ENCODE measurements at places on chromosomes 16 and 17.

- no peak for DNase-seq
These were observed 24.0 kb downstream of the TMC6 start for GRCh38 chr17:78104540-78104941.

- no peak for DNase-seq
These were observed 17.1 kb downstream of the MINK1 start for GRCh38 chr17:4850246-4850645.

GRCh38 chr16:1858189-1858865 is 13.6 kb downstream of the MEIOB start:
- no peak for DNase-seq

DNA sequence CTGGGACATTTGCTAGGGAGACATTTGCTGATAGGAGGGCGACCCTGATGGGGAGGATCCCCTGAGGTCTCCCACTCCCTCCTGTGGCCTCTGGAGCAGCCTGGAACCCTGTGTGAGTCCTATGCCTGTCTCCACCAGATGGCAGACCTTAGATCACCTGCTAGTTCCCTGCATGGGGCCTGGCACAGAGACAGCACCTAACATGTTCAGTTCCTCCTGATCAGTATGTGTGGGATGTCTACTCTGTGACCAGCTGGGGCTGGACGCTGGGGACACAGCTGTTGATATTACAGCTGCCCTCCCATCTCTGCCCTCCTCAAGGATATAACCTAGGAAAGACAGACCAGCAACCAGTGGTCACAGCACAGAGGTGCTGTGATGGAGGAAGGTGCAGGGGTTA is 1.1 kb upstream of the ADCY7 start:
- no peak for DNase-seq

DNA sequence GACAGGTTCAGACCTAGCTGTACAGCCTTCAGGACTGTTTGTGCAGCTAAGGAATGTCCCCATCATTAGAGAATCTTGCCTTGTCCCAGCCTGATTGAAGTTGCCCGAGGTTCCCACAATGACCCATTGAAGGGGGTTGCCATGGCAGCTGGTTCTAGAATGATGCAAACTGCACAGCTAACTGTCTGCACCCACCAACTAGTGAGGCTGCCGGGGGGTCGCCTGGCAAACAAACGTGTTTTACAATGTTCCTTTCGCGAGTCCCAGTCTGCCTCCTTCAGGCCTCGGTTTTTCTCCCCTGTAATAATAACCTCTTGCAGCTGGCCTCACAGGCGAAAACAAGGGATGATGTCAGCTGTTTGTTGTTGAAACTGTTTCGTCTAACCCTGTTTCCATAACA is 5.5 kb downstream of the C16orf96 start:
- DNase-seq, result no peak

DNA sequence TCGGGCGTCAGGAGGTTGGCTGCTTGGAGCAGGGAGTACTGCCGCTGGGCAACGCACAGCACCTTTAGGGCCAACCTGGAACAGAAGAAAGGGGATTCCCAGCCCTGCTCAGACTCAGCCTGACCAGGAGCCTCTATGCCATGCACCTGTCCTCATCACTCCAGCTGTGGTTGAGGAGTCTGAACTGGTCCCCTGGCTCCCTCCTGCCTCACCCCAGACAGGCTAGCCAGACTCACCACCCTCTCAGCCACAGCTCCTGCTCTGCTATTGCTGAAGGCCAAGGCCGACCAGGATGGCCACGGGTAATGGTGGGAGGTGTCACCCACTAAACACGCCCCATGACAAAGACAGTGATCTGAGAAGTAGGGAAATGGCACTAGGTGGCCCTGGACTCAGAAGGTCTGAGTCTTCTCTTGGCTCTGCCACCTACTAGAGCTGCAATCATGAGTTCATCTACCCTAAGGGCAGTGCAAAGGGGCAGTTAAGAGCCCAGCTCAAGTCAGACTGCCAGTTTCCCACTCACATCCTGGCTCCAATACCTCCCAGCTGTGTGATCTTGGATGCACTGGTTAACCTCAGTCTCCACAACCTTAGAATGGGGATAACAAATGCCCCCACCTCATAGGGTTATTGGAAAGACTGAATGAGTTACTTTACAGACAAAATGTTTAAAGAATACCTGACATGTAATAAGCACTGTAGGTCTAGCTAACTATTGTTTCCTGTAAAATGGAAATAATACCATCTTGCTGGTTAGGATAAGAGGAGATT is 13.8 kb upstream of the GFAP start:
- DNase-seq, result no peak

DNA sequence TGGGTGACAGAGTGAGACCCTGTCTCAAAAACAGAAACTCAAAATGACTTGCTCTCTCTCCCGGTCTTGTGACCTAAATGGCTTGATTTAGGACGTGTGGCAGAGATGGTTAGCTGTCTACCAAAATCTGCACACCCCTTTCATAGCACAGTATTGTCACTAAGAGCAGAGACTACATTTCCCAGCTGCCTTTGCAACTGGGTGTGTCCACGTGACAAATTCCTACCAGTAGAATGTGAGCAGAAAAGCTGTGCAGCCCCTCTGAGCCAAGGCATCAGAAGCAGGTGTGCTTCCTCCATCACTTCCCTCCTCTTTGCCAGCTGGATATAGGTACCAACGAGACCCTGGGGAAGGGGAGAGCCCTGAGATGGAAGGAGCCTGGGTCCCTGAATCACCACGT is 25.5 kb downstream of the GPR142 start:
- no peak for DNase-seq

DNA sequence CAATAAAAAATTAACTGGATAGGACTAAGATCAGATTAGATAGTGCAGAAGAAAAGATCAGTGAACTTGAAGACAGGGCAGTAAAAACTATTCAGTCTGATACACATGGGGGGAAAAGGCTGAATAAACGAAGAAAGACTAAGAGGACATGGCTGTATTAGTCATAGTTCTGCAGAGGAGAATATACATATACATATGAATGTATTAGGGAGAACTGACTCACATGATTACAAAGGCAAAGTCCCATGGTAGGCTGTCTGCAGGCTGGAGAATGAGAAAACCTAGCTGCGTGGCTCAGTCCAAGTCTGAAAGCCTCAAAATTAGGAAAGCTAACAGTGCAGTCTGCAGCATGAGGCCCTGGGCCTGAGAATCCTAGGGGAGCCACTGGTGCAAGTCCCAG is 98.2 kb upstream of the GNAO1 start:
- no peak for DNase-seq

DNA sequence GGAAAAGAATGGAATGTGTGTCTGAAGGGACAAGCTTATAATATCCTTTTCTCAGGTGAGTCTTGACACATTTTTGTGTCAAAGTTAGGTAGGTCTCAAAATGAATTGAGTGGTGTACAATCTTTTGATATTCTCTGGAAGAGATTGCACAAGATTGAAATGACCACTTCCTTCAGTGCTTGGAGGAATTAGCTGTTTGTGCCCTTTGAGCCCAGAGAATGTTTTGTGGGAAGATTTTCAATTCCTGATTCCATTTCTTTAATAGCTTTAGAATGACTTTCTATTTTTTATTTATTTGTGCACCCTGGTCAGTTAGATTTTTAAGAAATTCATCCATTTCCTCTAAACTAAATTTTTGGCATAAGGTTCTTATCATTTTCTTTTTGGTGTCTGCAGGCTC is 1.6 kb upstream of the CCL13 start:
- no peak for DNase-seq

DNA sequence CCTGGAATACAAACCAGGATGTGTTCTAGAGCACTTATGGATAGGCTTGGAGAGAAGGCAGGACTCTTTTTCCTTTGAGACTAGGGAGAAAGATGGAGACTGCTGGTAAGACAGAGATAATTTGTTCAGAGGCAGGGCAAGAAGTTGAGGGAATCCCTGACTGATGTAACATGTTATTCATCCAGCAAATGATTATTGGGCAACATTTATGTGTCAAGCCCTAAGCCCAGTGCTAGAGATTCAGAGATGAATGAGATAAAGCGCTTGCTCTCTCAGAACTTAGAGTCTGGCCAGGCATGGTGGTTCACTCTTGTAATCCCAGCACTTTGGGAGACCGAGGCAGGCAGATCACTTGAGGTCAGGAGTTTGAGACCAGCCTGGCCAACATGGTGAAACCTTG is 47.8 kb upstream of the NUFIP2 start:
- DNase-seq, result no peak

DNA sequence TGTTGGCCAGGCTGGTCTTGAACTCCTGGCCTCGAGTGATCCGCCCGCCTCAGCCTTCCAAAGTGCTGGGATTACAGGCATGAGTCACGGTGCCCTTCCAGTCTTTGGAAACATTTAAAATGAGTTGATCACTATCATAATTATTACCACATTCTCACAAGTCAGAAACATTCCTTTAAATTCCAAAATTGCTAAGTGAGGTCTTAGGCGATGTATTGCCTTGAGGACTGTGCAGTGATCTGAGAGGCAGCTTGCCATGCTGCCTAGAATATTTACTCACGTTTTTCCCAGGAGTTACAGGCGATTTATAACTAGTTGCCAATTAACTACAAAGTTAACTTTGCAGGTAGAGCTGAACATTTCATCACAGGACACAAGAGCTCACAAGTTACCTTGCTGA is 5.7 kb upstream of the ATXN1L start:
- no peak for DNase-seq

GRCh38 chr16:67425580-67425979 is 5.3 kb upstream of the HSD11B2 start:
- DNase-seq, result no peak

- no peak for DNase-seq
These were observed 37.8 kb upstream of the MAF start for GRCh38 chr16:79638386-79638785.

DNA sequence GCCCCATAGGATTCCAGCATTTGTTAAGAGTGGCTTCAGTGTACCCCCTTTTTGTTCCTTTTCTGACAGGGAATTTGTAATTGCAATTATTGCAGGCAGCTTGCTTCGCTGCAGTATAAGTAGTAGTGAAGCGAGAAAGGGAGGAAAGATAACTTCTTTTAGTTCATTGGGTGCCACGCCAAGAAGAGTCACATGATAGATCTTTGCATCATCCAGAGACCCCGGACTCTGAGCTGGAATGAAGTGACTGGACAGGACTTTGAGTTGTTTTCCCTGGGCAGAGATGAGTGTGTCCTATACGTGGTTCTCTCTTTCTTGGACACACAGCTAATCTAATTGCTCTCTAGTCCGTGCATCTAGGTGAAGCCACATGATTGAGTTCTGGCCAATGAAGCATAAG is 44.8 kb upstream of the PMFBP1 start:
- no peak for DNase-seq

- no peak for DNase-seq
These were observed 141.9 kb downstream of the TMEM132E start for GRCh38 chr17:34721326-34721725.

- DNase-seq, result no peak
These were observed 37.4 kb downstream of the SHISA6 start for GRCh38 chr17:11278186-11278991.

- DNase-seq, result no peak
These were observed 12.4 kb downstream of the MRPL27 start for GRCh38 chr17:50360486-50361115.

GRCh38 chr16:88287219-88287618 is 95.5 kb upstream of the ZNF469 start:
- DNase-seq, result no peak

DNA sequence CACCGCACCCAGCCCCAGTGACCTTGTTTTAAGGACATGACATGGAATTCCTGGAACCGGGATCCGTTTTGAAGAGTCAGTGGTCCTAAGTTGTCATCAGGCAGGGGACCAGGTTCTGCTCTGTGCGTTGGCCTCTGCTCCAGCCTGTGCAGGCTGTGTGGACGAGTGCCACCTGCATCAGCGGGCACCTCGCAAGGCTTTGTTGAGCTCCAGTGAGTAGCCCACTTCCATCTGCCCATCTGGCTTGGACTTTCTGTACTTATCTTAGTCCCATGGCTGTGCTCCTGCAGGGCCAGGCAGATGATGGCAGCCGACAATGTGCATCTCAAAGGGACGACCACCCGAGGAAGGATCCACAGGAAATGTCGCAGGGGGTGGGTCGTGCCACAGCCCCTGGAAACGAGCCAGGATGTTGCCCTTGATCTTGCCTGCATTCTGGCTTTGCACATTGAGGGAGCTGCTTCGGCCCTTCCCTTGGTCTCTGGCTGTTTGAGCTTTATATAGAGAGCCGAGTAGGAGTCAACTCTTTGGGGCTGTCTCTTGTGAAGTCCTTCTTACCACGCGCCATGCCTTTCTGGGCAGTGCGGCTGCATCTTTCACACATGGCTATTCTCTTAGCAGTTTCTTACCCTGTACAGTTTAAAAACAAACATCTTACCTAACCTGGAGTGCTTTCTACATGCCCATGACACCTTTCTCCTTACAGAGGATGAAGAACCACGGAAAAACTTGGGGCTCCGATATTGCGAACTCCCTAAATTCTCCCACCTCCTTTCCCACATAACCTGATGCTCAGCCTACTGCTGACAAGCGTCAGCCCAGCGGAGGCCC is 18.3 kb downstream of the KIAA0513 start:
- DNase-seq, result no peak

DNA sequence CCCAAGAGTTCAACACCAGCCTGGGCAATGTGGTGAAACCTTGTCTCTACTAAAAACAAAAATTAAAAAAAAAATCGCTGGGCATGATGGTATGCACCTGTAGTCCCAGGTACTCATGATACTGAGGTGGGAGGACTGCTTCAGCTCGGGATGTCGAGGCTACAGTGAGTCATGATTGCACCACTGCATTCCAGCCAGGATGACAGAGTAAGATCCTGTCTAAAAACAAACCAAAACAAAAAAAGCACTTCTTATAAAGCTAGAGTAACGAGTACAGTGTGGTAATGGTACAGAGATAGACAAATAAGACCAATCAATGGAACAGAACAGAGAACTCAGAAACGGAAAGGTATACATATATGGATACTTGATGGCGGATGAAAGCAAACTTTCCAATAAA is 4.4 kb downstream of the NSMCE1 start:
- DNase-seq, result no peak

DNA sequence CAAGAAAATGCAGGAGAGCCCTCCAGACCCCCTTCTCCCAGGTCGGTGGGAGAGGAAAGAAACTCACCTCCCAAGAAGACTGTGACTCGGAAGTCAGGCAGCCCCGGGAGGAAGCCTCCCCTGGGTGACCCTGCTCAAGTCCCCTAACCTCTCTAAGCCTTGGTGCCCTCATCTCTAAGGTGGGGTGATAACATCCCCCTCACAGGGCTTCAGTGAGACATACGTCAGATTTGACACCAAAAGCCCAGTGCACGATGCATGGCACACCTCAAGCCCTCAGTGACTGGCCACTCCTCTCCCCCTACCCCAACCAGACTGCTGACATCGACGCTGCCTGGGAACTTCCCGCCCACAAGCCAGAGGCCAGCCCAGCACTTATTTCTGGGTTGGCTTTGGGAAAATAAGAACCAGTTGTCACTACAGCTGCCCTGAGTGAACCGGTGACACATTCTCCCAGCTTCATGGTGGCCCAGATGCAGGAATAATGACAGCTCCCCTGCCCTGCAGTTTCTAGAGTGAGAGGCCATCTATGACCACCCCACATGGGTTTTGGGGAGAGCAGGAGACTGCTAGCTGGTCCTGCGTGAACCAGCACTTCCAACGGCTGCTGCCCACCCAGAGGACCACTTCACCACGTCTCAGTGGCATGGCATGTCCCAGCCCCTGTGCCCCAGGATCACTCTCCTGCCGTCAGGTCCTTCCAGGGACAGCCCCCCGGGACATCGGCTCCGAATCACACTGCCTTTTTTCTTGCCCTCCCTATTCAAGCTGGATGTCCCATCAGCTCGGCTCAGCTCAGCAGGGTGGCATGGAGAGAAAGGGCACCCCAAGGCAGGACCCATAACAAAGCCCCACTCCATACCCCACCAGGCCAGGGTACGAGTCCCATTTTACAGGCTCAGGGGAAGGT is 9.5 kb downstream of the KNOP1 start:
- no peak for DNase-seq

- no peak for DNase-seq
These were observed 12.0 kb upstream of the PNPO start for GRCh38 chr17:47929218-47930000.

- no peak for DNase-seq
These were observed at the start of gene SLFN12 for GRCh38 chr17:35432176-35433074. Gene SLFN12, minus strand, starts transcription at chr17:35432500. Its CDS starts 9,472 bp downstream, at chr17:35423028.
